ENCODE measurements at places on chromosomes 13 and 19.
A peak's percentile ranks its signal among the peaks of the same experiment; 100 is the strongest.

- DNase-seq = no peak
Observed at GRCh38 chr13:97211300-97211699, 10.8 kb upstream of the MBNL2 start.

GRCh38 chr13:36973621-36974295 is 25.4 kb downstream of the ALG5 start:
- no peak for DNase-seq

DNA sequence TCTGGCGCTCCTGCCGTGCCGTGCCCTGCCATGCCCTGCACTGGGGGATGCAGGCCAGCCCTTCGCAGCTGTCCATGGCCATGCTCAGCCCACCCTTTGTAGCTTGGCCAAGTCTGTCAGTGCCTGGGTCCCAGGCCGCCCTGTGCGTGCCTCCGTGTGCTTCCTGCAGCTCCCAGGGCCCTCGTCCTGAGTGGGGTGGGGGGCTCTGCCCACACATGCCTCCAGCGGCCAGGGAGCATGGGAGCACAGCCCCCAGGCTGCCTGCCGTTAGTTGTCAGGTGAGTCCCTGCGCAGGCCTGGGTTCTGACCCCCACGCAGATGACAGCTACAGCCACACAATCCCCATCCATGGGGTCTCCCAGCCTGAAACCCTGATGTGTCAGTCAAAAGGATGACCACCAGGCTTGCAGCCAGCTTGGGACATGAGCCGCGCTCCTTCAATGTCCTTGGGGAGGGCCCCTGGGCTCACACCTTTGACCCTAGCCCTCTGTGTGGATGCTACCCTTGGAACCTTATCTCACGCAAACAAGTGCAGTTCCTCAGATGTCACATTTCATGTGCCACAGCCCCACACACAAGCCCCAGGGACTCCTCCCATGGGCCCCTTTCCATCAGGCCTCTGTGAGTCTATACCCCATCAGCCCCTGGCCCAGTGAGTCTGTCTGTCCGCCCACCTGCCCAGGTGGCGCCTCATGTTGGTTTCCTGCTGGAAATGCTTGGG is 24.5 kb downstream of the TMED1 start:
- DNase-seq = no peak

GRCh38 chr19:17424743-17425365 is 5.0 kb downstream of the MVB12A start:
- DNase-seq = peak; percentile 45

DNA sequence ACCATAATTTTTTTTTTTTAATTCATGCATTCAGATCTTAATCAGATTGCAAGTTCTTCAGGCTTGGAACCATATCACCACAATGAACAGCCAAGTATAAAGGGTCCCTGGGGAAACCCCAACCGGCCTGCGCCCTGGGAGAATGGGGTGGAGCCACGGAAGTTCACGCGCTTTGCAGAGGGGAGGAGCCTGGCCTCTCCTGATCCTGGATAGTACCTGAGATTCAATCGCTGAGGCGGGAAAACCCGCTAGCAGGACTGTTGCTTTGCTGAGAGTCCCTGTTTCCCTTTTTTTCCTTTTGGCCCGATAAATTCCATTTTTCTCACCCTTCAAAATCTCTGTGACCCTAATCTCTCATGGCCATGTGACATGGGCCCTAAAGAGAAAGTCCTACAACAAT is 385.1 kb downstream of the IRS2 start:
- DNase-seq = no peak

DNA sequence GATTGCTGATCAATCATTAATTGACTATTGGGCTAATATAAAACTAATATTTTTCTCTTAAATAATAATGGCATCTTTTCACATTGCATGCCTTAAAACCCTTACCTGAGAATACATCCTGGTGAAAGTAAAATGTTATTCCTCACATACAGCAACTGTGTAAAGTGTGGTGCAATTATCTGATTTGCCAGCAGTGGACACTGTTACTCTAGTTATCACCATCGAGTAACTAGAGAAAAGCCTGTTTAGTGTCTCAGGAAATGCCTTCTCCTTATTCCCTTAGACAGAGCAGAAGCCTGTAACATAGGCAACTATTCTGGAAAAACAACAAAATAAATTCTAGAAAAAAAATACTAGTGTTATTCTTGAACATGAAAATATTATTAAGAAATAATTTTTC is 459.8 kb downstream of the FGF14 start:
- DNase-seq = peak; percentile 6

- no peak for DNase-seq
Observed at GRCh38 chr13:45337395-45337794, 3.6 kb downstream of the TPT1 start.

- DNase-seq = no peak
Observed at GRCh38 chr19:18618236-18618635, 5.6 kb downstream of the TMEM59L start.

DNA sequence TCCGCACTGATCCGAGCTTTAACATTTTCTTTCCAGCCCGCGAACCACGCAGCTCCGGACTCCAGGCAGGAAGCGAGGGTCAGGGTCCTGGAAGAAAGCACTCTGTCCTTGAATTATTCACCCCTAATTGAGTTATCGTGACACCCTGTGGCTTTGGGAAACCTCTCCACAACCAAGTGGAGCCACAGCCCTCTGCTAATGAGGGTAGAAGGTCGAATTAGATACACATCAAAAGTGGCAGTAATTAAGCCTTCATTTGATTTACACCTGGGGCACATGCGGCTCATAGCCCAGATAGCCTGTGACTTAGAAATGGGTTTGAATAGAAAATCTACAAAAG is 15.9 kb upstream of the RNF17 start:
- no peak for DNase-seq

DNA sequence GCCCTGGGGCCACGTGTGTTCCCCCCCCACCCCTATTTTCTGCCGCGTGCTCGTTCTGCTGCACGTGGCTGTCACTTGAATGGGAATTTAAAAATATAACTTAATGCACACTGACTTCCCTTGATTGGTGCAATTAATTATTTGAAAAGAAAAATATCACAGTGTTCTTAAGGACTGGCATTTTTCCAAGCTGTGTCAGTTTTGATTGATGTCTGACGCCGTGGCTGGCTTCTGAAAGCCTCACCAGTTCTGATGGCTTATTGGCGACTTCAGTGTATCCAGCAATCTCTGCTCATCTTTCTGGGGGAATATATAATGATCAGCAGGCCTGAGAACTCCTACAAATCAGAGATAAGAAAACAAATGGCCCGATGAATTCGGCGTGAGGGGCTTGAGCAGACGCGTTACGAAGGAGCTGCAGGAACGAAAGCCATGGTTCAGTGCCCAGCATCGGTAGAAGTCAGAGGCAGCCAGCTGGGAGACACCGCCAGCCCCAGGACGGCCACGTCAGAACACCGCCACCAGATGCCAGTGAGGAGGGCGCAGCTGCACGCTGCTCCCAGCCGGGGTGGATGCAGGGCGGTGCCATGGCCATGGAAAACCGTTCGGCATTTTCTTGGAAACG is 111.2 kb downstream of the KDM4B start:
- DNase-seq = no peak

- DNase-seq = no peak
Observed at GRCh38 chr19:39752390-39752789, 14.6 kb upstream of the CLC start.

GRCh38 chr19:12564016-12564664 is 12.9 kb upstream of the ZNF564 start:
- peak; percentile 93 for DNase-seq

DNA sequence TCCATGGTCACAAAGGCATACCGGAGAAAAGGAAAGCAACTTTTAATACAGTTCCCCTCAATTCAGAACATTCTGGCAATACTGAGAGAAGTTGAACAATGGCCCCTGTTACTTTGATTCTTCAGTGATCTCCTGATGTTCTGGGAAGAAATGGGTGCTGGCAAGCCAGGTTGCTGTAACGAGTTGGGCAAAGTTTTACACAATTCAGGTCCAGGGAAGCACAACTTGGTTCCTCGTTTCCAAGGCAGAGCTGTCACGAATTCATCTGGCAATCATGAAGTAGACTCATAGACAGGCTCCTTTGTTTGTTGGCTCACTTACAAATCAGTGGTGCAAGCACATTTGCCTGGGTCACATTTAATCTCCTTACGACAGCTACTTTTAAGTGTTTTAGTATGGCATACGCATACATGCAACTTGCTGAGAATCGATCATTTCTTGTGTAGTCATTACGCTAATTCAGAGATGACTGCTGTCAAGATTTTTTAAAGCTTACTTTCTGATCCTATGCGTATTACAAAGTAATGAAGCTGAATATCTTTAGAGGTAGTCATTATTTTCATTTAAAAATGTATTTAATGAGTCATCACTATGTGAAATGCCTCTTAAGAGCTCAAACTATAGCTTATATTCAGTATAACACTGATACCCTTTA is 174.7 kb downstream of the GPC5 start:
- DNase-seq = no peak

- DNase-seq = no peak
Observed at GRCh38 chr13:113766035-113766800, 7.2 kb downstream of the TMEM255B start.

GRCh38 chr19:5967994-5968430 is 9.9 kb downstream of the RANBP3 start:
- peak; percentile 31 for DNase-seq

- DNase-seq = no peak
Observed at GRCh38 chr13:72834601-72835000, 52.7 kb downstream of the PIBF1 start.

GRCh38 chr19:40510526-40511115 is 43.8 kb downstream of the SPTBN4 start:
- no peak for DNase-seq

- DNase-seq = no peak
Observed at GRCh38 chr13:100808330-100809128, 133.9 kb upstream of the TMTC4 start.
